ENCODE measurements at places on chromosomes 3 and 15.

- no peak for DNase-seq
Observed at GRCh38 chr15:35926007-35926380, 380.0 kb upstream of the DPH6 start.

- no peak for DNase-seq
Observed at GRCh38 chr3:147361454-147362420, 44.6 kb downstream of the ZIC4 start.

GRCh38 chr3:126770096-126770495 lies 66.1 kb downstream of the CHCHD6 start:
- DNase-seq: no peak

DNA sequence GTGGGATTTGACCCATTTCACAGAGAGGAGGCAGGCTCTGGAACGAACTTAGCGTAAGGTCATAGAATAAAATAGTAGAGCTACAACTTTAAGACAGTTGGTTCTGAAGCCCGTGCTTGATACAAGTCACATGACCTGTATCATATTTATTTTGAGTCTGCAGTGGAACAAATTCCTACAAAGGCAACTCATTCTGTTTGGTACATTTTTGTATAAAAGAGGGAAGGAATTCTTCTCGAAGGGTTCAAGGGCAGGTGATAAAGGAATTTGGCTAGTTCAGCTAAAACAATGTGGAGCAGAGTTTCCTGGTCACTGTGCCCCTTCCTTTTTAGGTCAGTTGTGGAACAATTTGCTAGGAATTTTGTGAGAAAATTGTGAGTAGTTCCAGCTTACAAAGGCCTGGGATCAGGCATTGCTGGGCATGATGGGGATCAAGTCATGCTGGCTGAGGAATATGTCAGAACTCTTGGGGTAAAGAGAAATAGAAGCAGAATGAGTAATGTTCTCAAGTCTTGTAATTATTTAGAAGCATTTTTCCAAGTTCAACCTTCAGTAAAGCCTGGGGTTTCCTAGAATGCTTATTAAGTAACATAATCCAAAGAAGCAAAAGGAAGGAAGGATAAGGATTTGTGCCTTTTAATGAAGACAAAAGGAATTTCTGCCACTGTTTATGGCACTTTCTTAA lies 19.1 kb downstream of the USP3 start:
- DNase-seq: no peak

- no peak for DNase-seq
Observed at GRCh38 chr3:194837457-194838127, 151.9 kb downstream of the FAM43A start.

DNA sequence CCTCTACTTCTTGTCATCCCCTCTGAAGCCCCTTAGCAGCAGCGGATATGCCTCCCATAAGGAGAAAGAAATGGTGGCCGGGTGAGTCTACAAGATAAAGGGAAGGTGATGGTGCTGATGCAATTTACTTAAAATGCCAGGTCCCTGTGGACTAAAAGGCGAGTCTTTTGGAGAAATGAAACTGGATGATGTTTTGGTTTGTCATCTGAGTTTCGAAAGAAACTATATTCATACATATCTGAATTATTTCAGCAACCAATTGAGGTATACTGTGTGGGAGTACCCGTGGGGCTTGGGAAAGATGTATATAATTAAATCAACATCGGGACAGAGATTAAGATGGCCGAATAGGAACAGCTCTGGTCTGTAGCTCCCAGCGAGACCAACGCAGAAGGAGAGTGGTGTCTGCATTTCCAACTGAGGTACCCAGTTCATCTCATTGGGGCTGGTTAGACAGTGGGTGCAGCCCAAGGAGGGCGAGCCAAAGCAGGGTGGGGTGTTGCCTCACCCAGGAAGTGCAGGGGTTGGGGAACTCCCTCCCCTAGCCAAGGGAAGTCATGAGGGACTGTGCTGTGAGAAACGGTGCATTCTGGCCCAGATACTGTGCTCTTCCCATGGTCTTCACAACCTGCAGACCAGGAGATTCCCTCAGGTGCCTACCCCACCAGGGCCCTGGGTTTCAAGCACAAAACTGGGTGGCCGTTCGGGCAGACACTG lies 210.6 kb upstream of the CHRM5 start:
- DNase-seq: no peak

DNA sequence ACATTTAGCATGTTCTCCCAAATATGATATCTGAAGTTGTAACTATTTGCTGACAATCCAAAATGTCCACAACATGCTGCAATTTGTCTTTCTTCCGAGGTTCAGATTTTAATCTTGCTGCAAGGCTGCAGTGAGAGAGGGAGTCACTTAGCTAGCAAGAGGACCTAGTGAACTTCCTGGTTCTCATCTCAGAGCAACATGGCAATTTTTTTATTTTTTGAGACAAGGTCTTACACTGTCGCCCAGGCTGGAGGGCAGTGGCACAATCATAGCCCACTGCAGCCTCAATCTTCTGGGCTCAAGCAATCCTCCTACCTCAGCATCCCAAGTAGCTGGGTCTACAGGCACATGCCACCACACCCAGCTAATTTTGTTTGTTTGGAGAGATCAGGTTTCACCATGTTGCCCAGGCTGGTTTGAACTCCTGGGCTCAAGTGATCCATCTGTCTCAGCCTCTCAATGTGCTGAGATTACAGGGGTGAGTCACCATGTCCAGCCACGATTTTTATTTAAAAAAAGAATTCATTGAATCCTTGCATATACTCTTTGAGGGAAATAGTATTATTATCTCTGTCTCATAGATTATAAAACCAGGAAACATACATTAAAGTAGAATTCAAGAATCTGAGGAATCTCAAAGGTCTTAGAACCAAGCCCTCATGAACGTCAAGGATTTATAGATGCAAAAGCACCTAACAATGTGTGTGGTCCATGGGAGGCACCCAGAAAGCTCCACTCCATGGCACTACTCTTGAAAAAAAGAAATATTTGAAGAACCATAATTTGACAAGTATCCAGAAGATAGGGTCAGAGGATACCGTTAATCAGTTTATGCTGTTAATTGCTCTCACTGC lies 9.1 kb downstream of the HDC start:
- DNase-seq: no peak

GRCh38 chr15:59011262-59011952 lies 23.9 kb downstream of the RNF111 start:
- no peak for DNase-seq

DNA sequence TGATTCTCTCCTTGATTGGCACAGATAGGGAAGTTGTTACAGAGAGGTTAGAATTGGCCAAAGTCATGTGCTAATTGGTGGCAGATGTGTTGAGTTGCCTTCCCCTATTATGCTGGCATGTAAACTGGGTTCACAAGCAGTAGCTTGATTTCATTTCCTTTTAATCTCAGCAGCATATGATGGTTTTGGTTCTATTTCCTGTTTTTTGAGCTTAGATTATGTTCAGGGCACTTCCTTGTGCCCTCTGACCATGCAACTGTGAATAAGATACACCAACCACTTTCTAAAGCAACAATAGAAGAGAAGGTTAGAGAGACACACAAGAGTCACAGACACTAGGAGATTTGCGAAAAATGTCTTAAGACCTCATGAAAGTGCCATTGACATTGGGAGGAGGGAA lies 16.5 kb downstream of the HPS3 start:
- no peak for DNase-seq

DNA sequence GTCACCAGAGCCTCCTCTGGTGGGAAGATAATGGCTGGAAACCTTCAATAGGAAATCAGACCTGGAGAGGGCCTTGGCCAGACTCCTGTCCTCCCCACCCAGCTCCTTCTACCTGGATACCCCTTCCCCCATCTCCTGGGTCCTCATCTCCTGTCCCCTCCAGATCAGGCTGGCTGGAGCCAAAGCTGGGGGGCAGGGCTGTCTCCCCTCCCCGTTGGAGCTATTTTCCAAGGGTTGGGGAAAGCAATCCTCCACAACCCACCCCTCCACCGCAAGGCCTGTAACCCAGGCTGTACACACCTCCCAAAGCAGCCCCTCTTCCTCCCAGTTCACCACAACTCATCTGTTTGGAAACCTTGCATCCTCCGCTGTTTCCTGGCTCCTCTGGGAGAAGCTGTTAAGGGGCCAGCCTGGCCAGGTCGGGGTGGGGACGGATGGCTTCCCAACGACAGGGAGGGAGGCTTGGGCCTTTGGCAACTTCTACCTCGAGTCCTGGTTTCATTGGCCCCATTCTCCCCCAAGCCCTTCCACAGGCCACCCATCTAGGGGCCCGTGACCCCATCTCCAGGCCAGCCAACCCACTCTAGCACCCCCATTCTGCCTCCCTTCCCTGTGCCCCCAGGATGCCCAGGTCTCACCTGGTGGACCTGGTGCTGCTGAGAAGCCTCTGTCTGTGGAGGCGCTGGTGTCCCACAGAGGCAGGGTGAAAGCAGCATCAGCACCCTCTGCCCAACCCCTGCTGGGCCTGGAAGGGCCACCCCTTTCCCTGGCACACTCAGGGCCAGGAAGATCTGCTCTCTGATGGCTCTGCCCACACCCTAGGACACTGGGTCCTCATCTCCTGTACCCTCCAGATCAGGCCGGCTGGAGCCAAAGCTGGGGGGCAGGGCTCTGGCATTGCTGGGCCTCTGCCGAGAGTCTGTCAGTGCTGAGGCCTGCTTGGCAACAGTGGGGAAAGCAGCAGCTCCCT lies 22.1 kb upstream of the GOLGA6C start:
- no peak for DNase-seq

DNA sequence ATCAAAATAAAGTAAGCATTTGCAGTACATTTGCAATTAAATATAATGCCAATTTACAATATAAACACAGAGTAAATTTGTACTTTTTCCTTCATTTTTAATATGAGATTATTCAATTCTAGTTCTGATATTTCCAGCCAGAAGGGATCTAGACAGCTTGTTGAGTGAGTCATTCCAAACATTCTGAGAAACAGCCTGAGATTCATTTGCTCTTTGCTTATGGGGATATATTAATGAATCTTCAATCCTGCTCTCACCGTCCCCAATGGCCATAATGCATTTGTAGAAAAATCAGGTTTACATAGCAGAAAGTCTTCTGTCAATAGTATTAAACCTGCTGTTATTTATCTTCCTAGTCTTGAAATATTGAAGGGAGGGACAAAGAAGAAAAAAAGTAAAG lies 554.2 kb downstream of the TUSC7 start:
- DNase-seq: no peak

GRCh38 chr3:189001559-189001958 lies 170.2 kb upstream of the TPRG1 start:
- DNase-seq: no peak

DNA sequence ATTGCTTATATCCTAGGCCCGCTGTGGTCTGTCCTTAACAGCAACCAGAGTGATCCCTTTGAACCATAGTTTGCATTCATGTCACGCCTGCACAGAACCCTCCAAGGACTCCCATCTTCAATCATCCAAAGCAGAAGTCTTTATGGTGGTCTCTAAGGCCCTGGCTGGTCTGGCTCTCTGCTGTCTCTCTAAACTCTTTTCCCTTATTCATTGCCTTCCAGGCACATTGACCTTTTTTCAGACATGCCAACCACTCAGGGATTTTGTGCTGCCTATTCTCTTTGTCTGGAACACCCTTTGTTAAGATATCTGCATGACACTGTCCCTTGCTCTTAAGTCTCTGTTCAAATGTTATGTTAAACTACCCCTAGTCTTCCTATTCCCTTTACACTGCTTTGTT lies 21.9 kb upstream of the ZBTB47 start:
- DNase-seq: no peak

GRCh38 chr3:112654979-112655378 lies 14.0 kb upstream of the CCDC80 start:
- DNase-seq: no peak

- DNase-seq: no peak
Observed at GRCh38 chr3:146646261-146646660, 41.1 kb upstream of the PLSCR5 start.

DNA sequence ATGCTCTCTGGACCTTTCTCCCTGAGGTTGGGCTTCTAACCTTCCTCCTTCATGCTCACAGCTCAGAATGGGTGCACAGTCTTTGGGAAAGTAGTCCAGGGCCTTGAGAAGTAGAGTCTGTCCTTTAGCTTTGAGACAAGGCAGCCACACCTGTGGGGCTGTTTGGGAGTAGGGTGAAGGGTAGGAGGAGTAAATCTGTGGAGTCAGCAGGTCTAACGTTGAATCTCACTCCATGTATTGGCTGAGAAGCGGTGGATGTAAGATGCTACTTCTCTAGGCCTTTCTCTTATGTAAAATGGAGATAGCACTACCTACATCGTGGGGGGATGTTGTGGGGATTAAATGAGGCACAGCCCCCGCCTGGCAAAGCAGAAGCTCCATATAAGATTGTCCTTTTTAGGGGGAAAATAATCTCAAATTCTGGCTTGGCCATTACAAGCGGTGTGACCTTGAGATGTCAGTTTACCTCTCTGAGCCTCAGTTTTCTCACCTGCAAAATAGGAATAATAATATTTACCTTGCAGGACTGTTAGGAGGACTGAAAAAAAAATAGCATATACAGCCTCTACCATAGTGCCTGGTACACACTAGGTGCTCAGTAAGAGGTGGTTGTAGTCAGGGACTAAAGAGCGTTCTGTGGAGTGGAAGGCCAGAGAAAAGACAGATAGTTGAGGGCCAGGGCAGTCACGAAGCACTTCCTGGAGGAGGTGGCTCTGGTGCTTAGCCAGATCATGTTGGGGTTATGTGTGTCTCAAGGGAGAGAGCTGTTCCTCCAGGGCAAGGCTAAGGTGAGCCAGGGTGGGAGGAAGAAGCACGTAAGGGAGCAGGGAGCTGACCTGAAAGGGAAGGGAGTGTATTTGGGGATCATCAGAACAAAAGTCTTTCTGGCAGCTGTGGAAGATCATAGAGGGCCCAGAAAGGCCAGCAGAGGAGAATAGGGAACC lies 82.8 kb upstream of the MRPS22 start:
- DNase-seq: no peak

DNA sequence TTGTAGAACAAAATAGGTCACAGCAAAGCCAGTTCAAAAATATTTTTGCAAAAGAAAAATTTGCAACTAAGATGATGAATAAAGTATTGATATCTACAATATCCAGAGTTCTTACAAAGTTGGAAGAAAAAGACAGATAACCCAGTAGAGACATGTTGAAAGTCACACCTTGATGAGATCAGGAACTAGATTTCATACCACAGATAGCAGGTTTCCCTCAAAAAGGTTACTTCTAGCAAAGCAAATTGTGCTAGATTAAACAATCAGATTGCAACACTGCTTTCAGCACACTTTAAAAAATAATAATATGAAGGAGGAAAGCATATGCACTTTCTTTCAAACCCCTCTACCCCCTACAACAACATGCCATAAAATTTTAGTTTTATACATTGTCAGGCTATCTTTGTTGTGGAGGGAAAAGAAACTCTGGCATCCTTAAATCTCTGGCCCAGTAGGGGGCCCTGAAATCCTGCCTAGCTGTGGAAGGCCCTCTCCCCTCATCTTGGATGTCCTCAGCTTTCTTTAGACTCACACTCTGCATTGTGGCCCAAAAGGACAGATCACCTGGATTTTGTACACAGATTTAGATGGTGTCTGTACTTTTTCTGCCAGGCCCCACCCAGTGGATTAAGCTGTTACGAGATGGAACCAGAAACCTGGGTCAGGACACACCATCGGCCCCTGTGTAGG lies 50.9 kb downstream of the CCR3 start:
- no peak for DNase-seq

- DNase-seq: no peak
Observed at GRCh38 chr15:76337696-76338485, 1.3 kb downstream of the ISL2 start.

Measured in prostate gland (tissue), 2 donors.